ENCODE measurements at places on chromosomes 1 and 21. TPM values are rescaled to one million over a fixed set of nuclear protein-coding genes. Genes with fewer than 3 reads are reported as not detected.

SUSD4 gene
- 3.9 TPM for total RNA-seq

DNA sequence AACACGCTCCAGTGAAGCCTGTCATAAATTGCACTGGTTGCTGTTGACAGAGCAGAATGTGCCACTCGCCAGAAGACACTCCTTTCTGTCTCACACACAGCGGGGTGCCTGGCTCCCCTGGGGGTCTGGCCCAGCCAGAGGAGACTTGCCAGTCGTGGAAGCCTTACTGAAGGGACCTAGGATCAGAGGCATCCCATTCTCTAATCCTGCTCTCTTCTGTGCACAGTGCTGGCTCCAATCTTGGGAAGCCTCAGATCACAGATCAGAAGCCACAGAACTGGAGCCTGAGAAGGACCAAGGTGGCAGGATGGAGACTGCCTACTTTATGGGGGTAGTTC, 1.4 kb downstream of the SLC9A1 start:
- peak overlapping the region; percentile 18 for H3K4me3 ChIP-seq
- H3K4me1 ChIP-seq, result no peaks in the 10 kb centered on the region
- no peak for DNase-seq
- H3K27ac ChIP-seq, result peak overlapping the region; percentile 96
- H3K27me3 ChIP-seq, result no peaks in the 10 kb centered on the region
- H3K36me3 ChIP-seq, result no peaks in the 10 kb centered on the region

GRCh38 chr1:58155418-58156123, 391.0 kb downstream of the OMA1 start:
- no peaks in the 10 kb centered on the region for H3K36me3 ChIP-seq
- no peak for DNase-seq

BTG3 gene
- total RNA-seq, result 36.1 TPM

- H3K36me3 ChIP-seq, result no peaks in the 10 kb centered on the region
- DNase-seq, result no peak
- H3K4me1 ChIP-seq, result no peaks in the 10 kb centered on the region
- no peak overlapping the region for H3K27ac ChIP-seq
- H3K27me3 ChIP-seq, result no peaks in the 10 kb centered on the region
These were observed 161.0 kb downstream of the URB2 start for GRCh38 chr1:229786974-229787610.

SLC9C2 gene
- total RNA-seq, result not detected

DNA sequence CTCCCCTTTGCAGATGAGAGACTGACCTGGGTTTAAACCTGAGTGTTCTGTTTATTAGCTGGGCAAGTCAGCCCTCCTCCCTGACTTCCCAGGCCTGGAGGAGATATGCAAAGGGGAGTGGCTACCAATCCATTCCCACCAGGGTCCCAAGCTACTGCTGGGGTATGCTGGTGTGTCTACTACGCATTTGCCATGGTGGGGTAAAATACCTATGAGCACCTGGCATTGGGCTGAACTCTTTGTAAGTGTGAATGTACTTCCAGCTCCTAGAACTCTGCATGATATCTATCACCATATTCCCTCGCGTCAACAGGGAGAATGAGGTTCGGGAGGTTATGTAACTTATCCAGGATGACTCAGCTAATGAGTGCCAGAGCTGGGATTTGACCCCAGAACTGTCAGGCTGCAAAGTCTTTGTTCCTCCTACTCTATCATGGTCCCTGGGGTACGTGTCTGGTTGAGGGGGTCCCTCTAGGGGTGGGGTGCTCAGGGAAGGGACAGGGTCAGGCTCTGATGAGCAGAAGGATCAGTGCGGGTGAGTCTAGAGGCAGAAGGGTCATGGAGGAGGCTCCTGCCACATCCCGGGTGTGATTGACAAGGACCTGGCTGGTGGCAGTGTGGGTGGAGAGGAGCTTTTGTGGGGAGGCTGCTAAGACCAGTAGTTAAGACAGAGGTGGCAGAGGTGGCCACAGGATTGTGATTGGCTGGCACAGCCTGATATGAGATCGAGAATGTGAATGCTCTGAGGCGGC, 16.7 kb downstream of the AMPD2 start:
- peak; percentile 65 for DNase-seq
- no peak overlapping the region for H3K27ac ChIP-seq
- H3K27me3 ChIP-seq, result no peaks in the 10 kb centered on the region
- H3K36me3 ChIP-seq, result no peaks in the 10 kb centered on the region
- no peak overlapping the region for H3K4me3 ChIP-seq

GRCh38 chr1:201949491-201949890, 3.1 kb upstream of the LMOD1 start:
- no peaks in the 10 kb centered on the region for H3K27me3 ChIP-seq
- no peaks in the 10 kb centered on the region for H3K36me3 ChIP-seq
- H3K27ac ChIP-seq, result peak overlapping the region; percentile 98
- no peak for DNase-seq
- H3K4me1 ChIP-seq, result peaks cover 8% of the 10 kb centered on the region
- H3K4me3 ChIP-seq, result no peak overlapping the region

Measured in sigmoid colon (tissue), 7 donors.